ENCODE measurements at places on chromosomes 3 and 15.

DNA sequence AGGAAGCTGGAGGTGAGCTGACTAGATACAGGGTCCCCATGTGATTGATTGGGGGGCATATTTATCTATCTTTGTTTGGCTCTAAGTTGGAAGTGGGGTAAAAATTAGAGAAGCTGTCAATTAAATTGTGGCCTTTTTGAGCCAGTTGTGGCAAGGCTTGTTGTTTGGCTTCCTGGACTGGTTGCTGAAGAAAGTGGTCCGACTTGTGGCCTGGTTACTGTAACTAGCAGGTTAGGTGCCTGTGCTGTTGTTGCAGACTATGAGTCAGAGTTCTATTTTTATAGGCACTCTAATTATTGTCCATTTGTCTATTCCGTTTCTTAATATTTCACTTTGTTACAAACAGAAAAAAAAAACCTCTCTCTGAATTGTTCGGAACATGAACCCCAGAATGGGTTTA lies 129.1 kb upstream of the CNTN6 start:
- no peak for ATAC-seq
- no peak overlapping the region for H3K4me3 ChIP-seq
- H3K27me3 ChIP-seq: no peaks in the 10 kb centered on the region
- no peak overlapping the region for H3K27ac ChIP-seq

GRCh38 chr3:96779810-96780209 lies 34.6 kb upstream of the EPHA6 start:
- H3K4me1 ChIP-seq: no peaks in the 10 kb centered on the region
- H3K4me3 ChIP-seq: no peak overlapping the region
- no peaks in the 10 kb centered on the region for H3K27me3 ChIP-seq

DNA sequence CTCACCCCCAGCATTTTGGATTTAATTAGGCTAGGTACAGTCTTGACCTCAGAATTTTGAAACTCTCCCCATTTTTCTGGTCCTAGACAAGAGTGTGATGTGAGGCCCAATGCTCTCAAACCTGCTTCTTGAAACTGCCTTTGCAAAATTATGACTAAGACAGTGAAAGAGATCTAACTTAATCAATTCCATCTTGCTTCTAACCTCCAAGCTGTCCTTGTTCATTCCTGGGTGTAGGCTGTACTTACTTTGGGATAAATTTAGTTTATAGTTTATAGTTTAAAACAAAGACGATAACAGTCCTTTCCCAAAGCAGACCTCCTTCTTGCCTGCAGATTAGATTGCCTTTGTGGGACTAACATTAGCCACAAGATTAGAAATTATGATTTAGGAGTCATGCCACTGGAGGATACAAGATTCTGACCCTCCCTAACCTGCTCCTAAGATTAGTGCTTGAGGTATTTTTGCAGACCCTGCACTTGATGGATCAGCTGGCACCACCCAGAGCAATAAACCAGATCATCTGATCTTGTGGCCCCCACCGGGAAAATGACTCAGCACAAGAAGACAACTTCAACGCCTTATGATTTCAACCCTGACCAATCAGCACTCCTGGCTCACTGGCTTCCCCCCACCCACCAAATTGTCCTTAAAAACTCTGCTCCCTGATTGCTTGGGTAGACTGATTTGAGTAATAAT lies 59.6 kb downstream of the CD200R1L start:
- no peak overlapping the region for H3K4me3 ChIP-seq
- no peaks in the 10 kb centered on the region for H3K4me1 ChIP-seq
- no peak for ATAC-seq
- no peaks in the 10 kb centered on the region for H3K36me3 ChIP-seq
- no peaks in the 10 kb centered on the region for H3K27me3 ChIP-seq

DNA sequence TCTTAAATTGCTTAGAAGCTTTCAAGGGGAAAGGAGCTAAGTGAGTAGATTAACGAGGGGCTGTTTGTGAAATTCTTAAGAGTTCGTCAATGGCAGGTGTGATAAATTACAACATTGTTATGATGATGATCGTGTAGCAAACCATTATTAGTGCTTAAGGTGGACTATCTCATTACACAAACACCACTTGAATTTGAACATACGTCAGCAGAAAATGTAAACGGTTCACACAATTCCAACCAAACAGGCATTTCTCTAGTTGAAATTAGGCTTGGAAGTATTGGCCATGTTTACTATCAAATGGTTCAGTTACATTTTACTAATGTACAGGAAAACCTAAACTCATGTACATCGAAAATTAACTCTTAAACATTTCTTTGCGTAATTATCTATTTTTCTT lies 102.8 kb downstream of the PYDC2 start:
- H3K4me1 ChIP-seq: no peaks in the 10 kb centered on the region
- no peak overlapping the region for H3K4me3 ChIP-seq
- ATAC-seq: no peak
- H3K36me3 ChIP-seq: no peaks in the 10 kb centered on the region
- no peaks in the 10 kb centered on the region for H3K27me3 ChIP-seq
- H3K27ac ChIP-seq: no peak overlapping the region

DNA sequence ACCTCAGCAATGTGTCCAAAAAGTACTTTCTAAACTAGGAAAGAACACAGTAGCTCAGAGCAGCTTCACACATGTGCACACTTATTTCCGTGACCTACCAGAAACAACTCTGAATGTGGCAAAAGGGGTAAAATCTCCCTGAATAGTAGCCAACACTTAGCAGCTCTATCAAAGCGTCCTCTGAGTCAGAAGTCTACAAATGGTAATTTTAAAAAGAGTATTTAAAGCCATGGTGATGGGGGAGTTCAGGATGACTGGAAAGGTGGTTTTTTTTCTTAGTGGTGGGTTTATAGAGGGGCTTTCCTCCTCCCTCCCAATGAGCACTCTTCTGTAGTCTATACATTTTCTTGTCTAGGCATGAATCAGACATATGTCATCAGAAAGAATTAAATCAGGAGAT lies 223.8 kb upstream of the PRICKLE2 start:
- H3K4me1 ChIP-seq: no peaks in the 10 kb centered on the region
- H3K4me3 ChIP-seq: no peak overlapping the region
- no peak overlapping the region for H3K27ac ChIP-seq
- peaks cover 49% of the 10 kb centered on the region for H3K27me3 ChIP-seq

DNA sequence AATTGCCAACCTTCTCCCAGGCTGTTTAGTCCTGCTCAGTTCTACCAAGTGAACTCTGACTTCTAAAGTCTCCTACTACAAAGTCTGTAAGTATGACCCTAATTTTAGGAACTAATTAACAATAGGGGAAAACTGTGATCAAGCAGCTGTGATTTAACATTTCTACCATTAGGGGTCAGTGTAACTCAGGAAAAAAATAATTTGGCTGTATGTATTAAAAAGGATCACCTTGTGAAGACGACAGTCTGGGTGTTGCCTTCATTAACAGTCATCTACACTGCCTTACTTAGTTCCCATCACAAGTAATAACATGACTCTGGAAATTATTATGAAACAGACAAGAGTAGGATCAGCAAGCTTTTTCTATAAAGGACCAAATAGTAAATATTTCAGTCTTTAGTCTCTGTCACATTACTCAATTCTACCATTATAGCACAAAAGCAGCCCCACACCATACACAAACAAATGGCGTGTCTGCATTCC lies 4.2 kb upstream of the NPHP3 start:
- peaks cover 4% of the 10 kb centered on the region for H3K36me3 ChIP-seq
- H3K4me3 ChIP-seq: no peak overlapping the region
- peaks cover 8% of the 10 kb centered on the region for H3K27me3 ChIP-seq

GRCh38 chr3:111852540-111852939 lies 6.5 kb upstream of the PHLDB2 start:
- H3K4me3 ChIP-seq: no peak overlapping the region
- ATAC-seq: no peak
- H3K27ac ChIP-seq: no peak overlapping the region
- no peaks in the 10 kb centered on the region for H3K36me3 ChIP-seq
- peaks cover 3% of the 10 kb centered on the region for H3K27me3 ChIP-seq

- no peak overlapping the region for H3K4me3 ChIP-seq
- H3K27ac ChIP-seq: no peak overlapping the region
- peaks cover 16% of the 10 kb centered on the region for H3K4me1 ChIP-seq
- peak; percentile 65 for ATAC-seq
- H3K36me3 ChIP-seq: no peaks in the 10 kb centered on the region
Measured at GRCh38 chr3:177835008-177835407, 637.7 kb upstream of the TBL1XR1 start.

- H3K4me1 ChIP-seq: peaks cover 17% of the 10 kb centered on the region
- H3K36me3 ChIP-seq: peaks cover 62% of the 10 kb centered on the region
- H3K4me3 ChIP-seq: no peak overlapping the region
- no peak overlapping the region for H3K27ac ChIP-seq
- peak; percentile 49 for ATAC-seq
- H3K27me3 ChIP-seq: no peaks in the 10 kb centered on the region
Measured at GRCh38 chr3:123525433-123525832, 59.4 kb downstream of the HACD2 start.
